ENCODE measurements at places on chromosomes 5 and 9. TPM values are rescaled to one million over a fixed set of nuclear protein-coding genes. Genes with fewer than 3 reads are reported as not detected.

DNA sequence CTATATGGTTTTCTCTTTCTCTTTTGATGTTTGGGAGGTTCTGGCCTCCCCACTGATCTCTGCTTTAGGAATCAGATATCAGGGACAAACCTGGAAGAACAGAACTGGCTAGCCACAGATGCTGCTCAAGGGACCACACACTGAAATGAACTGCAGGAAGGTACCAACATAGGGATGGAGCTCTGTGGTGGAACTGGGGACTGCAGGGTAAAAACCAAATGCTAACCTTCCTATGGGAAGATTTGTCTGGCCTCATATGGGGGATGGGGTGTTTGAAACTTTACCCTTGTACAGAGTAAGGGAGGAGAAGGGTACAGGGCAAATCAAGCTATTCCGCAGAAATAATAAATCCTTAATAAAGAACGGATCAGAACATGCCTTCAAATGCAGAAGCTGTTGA, 49.4 kb downstream of the ELOVL7 start:
- no peak for DNase-seq

DNA sequence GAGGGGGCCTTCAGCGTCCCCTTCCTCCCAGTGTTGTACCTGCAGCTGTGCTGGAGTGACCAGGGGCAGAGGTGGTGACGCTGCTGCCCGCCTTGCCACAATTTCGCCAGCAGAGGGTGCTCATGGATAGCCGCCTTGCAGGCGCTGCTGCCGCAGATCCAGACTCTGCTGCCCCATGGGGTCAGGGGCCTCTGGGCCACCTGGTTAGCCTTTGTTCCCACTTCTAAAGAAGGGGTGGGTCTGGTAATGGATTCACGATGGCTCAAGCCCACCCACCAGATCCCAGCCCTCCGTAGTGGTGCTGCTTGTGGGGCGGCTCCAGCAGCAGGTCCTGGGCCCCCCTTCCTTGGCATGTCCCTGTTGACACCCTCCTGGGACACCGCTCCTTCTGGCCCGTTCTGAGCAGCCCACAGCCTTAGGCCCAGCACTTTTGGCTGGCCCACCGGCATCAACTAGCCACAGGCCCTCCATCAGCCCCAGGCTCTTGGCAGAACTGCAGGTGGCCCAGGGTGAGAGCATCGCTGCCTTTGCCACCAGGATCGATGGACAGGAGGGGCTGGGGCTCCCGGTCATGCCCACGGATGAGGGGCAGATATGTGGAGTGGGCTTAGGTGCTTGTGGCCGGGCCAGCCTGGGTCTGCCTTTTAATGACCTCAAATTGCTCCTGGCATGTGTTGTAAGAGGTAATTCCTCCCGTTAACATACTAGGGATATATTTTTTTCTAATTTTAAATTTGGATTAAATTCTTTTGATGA, 57.2 kb downstream of the COL5A1 start:
- DNase-seq, result peak; percentile 97

DNA sequence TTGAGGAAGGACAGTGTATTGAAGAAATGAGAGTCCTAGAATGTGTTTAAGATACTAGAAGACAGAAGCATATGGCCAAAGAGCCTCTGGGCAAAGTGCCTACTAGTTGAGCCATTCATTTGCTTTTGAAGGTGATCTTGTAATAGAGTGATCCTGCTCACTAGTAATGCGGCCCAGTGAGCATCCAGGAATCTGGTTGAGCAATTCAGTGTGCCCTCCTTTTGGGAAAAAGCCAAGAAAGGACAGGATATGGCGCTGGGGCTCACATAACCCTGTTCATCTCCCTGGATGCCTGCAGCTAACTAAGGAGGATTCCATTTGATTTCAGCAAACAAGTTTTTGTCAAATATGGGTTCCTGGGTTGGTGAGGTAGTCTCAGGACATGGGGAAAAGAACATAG, 16.3 kb downstream of the ADAM19 start:
- no peak for DNase-seq

- peak; percentile 92 for DNase-seq
Measured at GRCh38 chr9:93058355-93059010, at the start of gene SUSD3. Gene SUSD3 (plus strand): TSS chr9:93058701. CDS start chr9:93058743, 42 bp downstream.

DNA sequence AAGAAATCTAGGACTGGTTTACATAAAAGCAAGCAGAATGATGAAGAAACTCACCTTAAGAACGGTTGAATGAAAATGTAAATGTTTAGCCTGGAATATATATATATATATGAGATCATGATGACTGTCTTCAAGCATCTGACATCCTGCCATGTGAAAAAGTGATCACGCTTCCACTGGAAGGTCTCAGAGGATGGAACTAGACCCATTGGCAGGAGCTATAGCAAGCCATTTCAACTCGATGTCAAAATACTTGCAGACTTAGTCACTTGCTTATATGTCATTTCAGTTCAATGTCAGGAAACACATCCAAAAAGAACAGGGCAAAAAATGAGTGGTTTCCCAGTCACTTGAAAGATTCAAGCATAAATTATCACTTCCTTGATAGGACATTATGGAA, 22.2 kb upstream of the TMEM161B start:
- no peak for DNase-seq

- no peak for DNase-seq
Measured at GRCh38 chr5:154895606-154896561, 37.5 kb downstream of the CNOT8 start.

GRCh38 chr9:77679088-77679487, 31.0 kb upstream of the GNA14 start:
- no peak for DNase-seq

GRCh38 chr5:133839090-133839489, 129.3 kb downstream of the C5orf15 start:
- DNase-seq, result no peak

DNA sequence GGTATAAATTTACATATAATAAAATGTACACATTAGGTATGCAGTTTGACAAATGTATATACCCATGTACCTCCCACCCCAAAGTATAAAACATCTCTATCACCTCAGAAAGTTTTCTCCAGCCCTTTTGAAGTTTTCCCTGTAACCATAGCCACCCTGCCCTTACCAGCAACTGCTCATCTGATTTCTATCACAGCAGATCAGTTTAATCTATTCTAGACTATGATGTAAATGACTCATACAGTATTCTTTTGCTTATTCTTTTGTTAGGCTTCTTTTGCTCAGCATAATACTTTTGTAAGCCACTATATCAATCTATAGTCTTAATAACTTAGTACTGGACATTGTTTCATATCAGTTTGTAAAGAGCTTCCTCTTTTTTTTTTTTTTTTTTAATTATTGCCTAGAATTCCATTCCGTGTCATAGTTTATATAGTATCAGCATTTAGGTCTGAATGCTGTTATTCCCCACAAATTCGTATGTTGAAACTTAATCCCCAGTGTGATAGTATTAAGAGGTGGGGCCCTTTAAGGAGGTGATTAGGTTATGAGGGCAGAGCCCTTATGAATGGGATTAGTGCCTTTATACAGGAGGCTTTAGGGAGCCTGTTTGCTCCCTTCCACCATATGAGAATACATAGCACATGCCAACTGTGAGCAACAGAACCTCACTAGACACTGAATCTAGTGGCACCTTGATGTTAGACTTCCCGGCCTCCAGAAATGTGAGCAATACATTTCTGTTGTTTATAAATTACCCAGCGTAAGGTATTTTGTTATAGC, 20.3 kb downstream of the MELK start:
- DNase-seq, result no peak

GRCh38 chr5:141002605-141002965, 36.3 kb downstream of the PCDHAC2 start:
- DNase-seq, result no peak

DNA sequence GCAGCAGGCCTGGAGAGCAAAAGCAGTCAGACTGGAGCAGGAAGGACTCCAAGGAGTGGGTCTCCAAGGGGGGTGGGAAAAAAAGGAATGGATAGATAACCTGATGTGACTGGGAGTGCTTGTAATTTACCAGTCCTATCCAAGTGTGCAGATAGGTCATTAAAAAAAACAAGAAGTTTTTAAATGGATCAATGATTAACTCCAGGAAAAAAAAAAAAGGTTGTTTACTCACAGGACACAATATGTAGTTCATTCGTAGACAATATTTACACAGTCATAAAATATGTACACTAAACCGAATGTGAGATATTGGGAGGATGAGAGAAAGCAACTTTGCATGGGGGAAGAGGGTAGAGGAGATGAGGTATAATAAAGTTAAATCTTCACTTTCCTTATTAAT, 20.4 kb downstream of the ZBTB5 start:
- DNase-seq, result no peak

GRCh38 chr9:91395553-91396471, 27.8 kb downstream of the NFIL3 start:
- no peak for DNase-seq

- no peak for DNase-seq
Measured at GRCh38 chr5:72214168-72214567, 105.9 kb downstream of the MRPS27 start.

DNA sequence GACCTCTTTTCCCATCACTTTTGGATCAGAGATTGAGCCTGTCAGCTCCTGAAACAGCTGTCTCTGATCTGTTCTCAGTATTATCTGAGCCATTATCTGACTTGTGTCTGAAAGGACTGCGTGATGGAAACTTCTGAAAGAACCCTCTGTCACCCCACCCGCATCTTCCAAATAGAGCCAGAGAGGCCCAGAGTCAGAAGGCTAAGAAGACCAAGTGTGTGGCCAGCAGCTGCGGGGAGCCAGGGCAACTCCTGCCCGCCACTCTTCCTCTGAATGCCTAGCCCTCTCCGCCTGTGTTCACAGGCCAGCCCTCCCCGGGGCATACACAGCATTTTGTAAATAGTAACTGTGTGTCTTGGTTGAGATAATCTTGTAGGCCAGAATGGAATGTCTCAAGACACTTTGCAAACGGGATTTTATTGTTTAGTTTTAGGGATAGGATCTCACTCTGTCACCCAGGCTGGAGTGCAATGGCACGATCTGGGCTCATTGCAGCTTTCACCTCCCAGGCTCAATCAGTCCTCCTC, 92.7 kb downstream of the AOPEP start:
- peak; percentile 61 for DNase-seq

GRCh38 chr5:43007246-43007910, 32.7 kb downstream of the ANXA2R start:
- DNase-seq, result peak; percentile 94

KCTD16 gene
- 0.29 TPM for total RNA-seq

PLK2 gene
- total RNA-seq, result 16.4 TPM

WDR31 gene
- 3.4 TPM for total RNA-seq

OR13C8 gene
- total RNA-seq, result not detected

USP20 gene
- total RNA-seq, result 14.1 TPM

SPATA31C1 gene
- total RNA-seq, result not detected

CLTA gene
- 245 TPM for total RNA-seq

CREBRF gene
- total RNA-seq, result 12.2 TPM

Data from endodermal cell (in vitro differentiated cells).